CD4-positive, alpha-beta T cell (primary cell): ENCODE measurements at places on chromosomes 1 and 21.

- no peak for DNase-seq
- no peak overlapping the region for H3K4me3 ChIP-seq
- no peaks in the 10 kb centered on the region for H3K27me3 ChIP-seq
- no peak overlapping the region for H3K27ac ChIP-seq
- H3K36me3 ChIP-seq: no peaks in the 10 kb centered on the region
- H3K4me1 ChIP-seq: no peaks in the 10 kb centered on the region
Measured at GRCh38 chr1:196152086-196152485, 456.2 kb downstream of the KCNT2 start.

DNA sequence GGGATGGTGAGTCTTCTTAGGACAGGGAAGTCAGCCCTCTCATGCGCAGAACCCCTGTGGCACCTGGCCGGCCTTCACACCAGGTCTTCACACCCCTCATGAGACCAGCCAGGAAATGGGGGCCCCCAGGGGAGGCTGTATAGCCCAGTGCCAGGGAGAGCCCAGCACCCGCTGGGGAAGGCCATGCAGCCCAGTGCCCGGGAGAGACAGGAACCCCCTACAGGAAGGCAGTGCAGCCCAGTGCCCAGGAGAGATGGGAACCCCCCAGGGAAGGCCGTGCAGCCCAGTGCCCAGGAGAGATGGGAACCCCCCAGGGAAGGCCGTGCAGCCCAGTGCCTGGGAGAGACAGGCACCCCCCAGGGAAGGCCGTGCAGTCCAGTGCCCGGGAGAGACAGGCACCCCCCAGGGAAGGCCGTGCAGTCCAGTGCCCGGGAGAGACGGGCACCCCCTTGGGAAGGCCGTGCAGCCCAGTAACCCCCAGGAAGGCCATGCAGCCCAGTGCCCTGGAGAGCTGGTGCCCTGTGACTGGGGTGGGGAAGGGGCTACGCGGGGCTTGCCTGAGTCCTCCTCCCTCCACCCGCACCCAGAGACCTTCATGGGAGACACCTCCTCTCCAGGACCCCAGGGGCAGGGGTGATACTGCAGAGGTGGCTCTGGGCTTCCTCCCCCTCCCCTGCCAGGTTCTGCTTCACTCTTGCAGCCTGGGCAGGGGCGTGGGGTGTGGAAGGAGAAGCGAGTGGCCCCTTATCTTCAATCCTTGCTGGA lies 110.5 kb upstream of the COL6A1 start:
- no peak overlapping the region for H3K27ac ChIP-seq
- no peak overlapping the region for H3K4me3 ChIP-seq
- DNase-seq: no peak
- no peaks in the 10 kb centered on the region for H3K27me3 ChIP-seq

GRCh38 chr1:37259019-37259418 lies 215.4 kb upstream of the ZC3H12A start:
- no peak overlapping the region for H3K4me3 ChIP-seq
- no peaks in the 10 kb centered on the region for H3K36me3 ChIP-seq
- peaks cover 29% of the 10 kb centered on the region for H3K27me3 ChIP-seq
- H3K27ac ChIP-seq: no peak overlapping the region
- no peaks in the 10 kb centered on the region for H3K4me1 ChIP-seq

DNA sequence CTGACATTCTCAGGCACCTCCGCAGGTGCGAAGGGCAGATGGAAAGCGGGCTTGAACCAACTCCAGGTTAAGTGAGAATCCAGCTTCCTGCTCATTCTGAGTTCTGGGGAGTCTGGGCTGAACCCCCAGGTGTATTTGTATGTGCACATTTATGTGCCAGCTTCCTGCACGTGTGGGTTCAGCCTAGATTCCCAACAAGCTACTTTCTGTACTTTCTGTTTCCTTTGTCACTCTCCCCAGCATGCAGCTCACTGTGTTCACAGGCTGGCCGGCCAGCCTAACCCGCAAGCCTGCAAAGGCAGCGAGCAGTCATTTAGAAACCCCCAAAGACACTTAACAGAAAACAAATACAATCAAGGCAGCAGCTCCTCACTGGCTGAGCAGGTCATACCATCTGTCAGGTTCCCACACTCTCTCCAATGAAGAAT lies 1.3 kb upstream of the IL19 start:
- no peaks in the 10 kb centered on the region for H3K27me3 ChIP-seq
- no peaks in the 10 kb centered on the region for H3K36me3 ChIP-seq
- H3K27ac ChIP-seq: peak overlapping the region; percentile 27
- H3K4me3 ChIP-seq: no peak overlapping the region
- DNase-seq: no peak
